G401 (cell line): ENCODE measurements at places on chromosomes 16 and 17. TPM values are rescaled to one million over a fixed set of nuclear protein-coding genes. Genes with fewer than 3 reads are reported as not detected.

The UMOD gene
- total RNA-seq = not detected in 2 replicates

The SLC22A31 gene
- total RNA-seq = 0.55 and 1.5 TPM in 2 replicates

The FA2H gene
- total RNA-seq = not detected in 2 replicates

DNA sequence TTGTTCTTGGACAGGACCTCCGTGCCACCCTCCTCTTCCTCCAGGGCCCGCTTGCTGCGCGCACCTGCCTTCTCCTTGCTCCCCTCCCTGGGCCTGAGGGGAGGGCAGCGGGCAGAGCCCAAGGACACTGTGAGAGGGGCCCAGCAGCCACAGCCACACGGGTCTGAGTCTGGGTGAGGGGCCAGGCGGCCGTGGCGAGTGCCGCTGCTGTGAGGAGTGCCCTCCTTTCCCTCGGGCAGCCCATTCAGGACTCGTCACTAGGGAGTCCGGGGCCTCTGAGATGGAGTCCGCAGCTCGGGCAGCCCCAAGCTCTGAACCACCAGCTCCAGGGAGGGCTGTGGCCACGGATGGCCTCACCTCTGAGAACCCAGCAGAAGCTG is 5.6 kb downstream of the DUS1L start:
- no peak for DNase-seq

- peak; percentile 66 for DNase-seq
Measured at GRCh38 chr17:59513934-59514841, 51.2 kb upstream of the DHX40 start.

DNA sequence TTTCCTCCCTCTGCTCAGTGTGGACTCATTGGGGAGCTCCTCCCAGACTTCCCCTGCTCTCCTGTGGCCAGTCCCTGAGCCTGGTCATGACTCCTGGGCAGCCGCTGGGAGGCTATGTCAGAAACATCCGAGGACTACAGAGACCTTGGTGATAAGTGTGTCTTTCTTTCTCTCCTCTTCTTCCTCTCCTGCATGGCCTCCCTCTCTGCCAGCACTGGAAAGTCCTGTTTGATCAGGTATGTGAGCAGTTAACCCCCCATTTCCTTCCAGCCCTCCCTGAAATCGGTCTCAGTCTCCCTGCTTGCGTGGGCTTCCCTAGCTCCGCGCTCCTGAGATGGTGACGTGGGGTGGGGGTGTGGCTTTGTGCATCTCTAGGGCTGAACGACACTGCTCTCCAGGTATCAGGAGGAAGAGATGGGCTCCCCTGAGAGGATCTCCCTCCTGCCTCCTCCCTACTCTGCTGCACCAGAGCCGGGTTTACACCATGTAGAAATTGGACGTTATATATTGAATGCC is 2.1 kb downstream of the RHBDL3 start:
- peak; percentile 42 for DNase-seq

DNA sequence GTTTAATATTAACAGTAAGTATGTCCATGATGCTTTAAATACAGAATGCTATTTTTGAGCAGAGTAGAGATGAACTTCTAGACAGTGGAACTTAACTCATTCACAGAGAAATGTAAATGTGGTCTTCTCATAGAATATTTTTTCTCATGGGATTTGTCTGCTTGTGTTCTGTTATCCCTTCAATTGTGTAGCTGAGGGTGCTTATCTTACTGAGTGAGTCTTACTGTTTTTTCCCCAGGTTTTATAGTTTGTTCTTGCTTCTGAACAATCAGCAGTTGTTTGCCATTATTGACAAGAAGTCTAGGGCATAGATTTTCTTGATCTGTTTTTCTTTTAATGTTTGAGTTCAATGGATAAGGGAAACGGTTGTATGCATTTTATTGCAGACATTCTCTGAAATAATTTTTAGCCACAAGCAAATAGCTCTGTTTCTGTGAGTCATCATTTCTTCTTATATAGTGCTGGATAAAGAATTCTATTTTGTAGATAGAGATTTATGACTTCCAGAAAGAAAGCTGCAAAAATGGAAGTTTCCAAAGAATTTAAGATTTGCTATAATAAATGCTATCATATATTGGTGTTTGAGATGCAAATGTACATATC is 60.5 kb downstream of the NF1 start:
- DNase-seq = no peak

DNA sequence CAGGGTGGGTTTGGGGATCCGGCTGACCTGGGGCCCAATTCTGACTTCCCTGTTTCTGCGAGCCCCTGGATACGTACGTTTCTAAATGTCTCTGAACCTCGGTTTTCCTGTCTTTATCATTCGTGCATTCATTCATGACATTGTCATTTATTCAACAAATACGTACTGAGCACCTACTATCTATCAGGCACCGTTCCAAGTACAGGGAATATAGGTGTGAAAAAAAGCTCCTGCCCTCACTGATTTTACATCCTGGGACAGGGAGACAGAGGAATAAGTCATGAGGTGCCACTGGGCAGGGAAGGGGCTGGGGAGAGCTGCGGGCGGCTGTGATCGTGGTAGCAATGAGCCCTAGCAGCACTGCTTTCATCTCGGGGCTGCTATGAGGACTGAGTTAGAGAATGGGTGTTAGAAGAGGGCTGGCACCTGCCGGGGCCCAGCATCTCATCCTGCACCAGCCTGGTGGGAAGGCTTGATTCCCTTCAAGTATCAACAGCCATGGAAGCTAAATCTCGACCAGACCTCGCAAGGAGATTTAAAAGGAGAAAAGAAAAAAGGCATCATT is 88.3 kb upstream of the DNAH17 start:
- no peak for DNase-seq

GRCh38 chr17:41777157-41777573 is 9.3 kb downstream of the JUP start:
- no peak for DNase-seq
